A549 treated with DMSO at 1 μM for 4 hours (cell line): ENCODE measurements at places on chromosomes 4 and X. TPM values are rescaled to one million over a fixed set of nuclear protein-coding genes. Genes with fewer than 3 reads are reported as not detected.

NLRP2B gene
- total RNA-seq = not detected in 5 replicates

TMSB4X gene
- total RNA-seq = 5,391 to 8,587 TPM (median 5,959 TPM) in 5 replicates

USP27X gene
- total RNA-seq = 3.4 to 5.4 TPM (median 4.5 TPM) in 5 replicates

ALAS2 gene
- not detected in 5 replicates for total RNA-seq

IQSEC2 gene
- 32.3 to 40.0 TPM (median 38.0 TPM) in 5 replicates for total RNA-seq

N4BP2 gene
- 2.2 to 4.3 TPM (median 3.3 TPM) in 5 replicates for total RNA-seq

F8A3 gene
- 0.37 to 1.1 TPM (median 0.65 TPM) in 5 replicates for total RNA-seq

POF1B gene
- 2.4 to 4.2 TPM (median 2.8 TPM) in 5 replicates for total RNA-seq

SOX3 gene
- total RNA-seq = not detected in 5 replicates

JAKMIP1 gene
- total RNA-seq = 0.03 TPM in 1 of 5 replicates, not detected in the others

ADGRL3 gene
- 0.02 to 0.32 TPM (median 0.03 TPM) in 5 replicates for total RNA-seq

UGT2B15 gene
- 0.06 to 0.11 TPM (median 0.08 TPM) in 4 of 5 replicates, not detected in the other for total RNA-seq

CT45A2 gene
- not detected in 5 replicates for total RNA-seq

XKRX gene
- total RNA-seq = 0.17 to 0.29 TPM (median 0.25 TPM) in 5 replicates

RADX gene
- total RNA-seq = 0.03 to 0.07 TPM (median 0.05 TPM) in 4 of 5 replicates, not detected in the other

PAK3 gene
- total RNA-seq = 0.05 to 0.17 TPM in 2 of 5 replicates, not detected in the others

KLB gene
- total RNA-seq = 0.10 to 0.16 TPM (median 0.13 TPM) in 5 replicates

SOD3 gene
- total RNA-seq = not detected in 5 replicates

MYOZ2 gene
- 0.02 TPM in 1 of 5 replicates, not detected in the others for total RNA-seq

MSANTD1 gene
- 0.15 to 0.18 TPM (median 0.16 TPM) in 4 of 5 replicates, not detected in the other for total RNA-seq
